Activated T-helper 1 cell treated with anti-CD3 and anti-CD28 coated beads, Interleukin-2, amount 50 U/mL, for 16 hours (primary cell): ENCODE measurements at places on chromosomes 5 and 9.

GRCh38 chr9:8958358-8958757 lies 1158.8 kb upstream of the DMAC1 start:
- no peak for DNase-seq

- no peak for DNase-seq
Observed at GRCh38 chr5:116320486-116320885, 235.7 kb downstream of the COMMD10 start.

DNA sequence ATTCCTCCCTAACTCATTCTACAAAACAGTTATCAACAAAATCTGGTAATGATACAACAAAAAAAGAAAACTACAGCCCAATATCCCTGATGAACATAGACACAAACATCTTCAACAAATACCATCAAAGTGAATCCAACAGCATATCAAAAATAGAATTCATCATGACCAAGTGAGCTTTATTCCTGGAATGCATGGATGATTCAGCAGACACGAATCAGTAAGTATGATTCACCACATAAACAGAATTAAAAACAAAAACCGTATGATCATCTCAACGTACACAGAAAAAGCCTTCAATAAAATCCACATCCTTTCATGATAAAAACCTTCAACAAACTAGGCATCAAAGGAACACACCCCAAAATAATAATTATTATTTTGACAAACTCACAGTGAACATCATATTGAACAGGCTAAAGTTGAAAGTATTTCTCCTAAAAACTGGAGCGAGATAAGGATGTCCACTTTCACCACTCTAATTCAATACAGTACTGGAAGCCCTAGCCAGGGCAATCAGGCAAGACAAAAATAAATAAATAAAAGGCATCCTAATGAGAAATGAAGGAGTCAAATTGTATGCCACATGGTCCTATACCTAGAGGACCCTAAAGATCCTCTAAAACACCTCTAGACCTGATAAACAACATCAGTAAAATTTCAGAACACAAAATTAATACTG lies 305.1 kb upstream of the RGMB start:
- no peak for DNase-seq

DNA sequence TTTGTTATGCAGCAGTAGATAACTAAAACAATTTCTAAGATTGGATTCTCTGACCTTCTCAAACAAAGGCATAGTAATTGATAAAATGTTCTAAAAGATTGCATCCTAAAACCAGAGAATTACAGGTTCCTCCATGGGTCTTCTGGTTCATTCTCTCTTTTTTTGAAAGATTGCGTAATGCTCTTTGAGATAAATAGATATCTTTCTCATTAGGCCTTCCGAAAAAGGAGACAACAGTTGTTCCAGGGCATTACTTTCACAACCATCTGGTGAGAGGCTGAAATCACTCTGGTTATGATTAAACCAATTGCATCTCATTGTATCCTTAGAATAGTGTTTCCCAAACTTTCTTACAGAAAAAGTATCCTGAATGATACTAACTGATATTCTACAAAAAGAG lies 174.7 kb upstream of the NREP start:
- no peak for DNase-seq

DNA sequence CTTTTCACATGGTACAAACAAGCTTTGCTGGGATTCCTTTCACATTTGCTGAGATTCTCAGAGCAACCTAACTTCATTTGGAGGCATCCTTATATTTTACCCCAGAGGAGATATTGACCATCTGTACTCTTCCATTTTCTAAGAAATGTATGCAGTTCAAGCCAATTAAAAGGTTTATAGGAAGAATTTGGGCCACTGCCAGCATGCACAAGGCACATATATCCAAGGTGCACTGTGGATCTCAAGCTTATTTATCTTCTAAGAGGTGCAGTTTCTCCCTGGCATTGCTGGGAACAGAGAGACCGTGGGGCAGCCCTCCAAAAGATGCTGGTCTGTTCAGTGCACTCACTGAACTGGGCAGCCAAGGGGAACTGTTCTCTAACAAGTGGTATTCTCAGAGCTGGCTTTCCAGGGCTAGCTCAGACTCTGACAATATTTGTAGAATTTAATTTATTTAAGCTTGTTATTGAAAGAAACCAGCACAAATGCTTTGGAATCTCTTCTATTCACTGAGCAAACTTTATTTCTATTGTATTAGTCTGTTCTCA lies 213.3 kb downstream of the TENT4A start:
- no peak for DNase-seq

DNA sequence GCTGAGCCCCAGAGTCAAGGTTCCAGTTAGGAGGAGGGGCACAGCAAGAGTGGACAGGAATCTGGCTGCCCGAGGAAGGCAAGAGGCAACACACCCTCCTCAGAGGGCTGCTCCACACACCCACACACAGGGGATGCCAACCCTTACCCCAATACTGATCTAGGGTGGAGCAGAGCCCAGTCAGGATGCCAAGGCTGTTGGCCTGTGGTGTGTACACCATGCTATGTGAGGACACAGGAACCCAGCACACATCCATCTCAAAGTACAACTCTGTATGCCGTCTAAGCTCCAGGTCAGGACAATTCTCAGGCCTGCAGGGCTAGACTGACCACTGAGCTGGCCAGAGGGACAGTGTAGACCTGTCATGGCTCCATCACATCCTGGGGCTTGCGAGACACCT lies 2.6 kb downstream of the SEPTIN8 start:
- DNase-seq: no peak

DNA sequence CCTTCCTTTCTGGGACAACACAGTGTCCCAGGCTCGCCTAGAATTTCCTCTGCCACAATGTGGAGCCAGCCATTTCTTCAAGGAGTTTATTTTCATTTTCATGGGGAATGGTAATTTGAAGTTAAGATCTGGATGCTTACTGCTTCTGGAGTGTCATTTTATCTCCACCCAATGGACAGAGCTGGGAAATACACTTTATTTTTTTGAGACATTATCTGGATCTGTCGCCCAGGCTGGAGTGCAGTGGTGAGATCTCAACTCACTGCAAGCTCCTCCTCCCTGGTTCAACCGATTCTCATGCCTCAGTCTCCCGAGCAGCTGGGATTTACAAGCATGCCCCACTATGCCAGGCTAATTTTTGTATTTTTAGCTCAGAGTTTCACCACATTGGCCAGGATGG lies 12.7 kb upstream of the THG1L start:
- DNase-seq: no peak

- no peak for DNase-seq
Observed at GRCh38 chr5:168853972-168854371, 274.8 kb upstream of the PANK3 start.

- DNase-seq: no peak
Observed at GRCh38 chr9:2026220-2026997, 11.3 kb downstream of the SMARCA2 start.

- DNase-seq: no peak
Observed at GRCh38 chr9:95738438-95738837, 137.1 kb upstream of the ERCC6L2 start.

GRCh38 chr9:1273859-1274258 lies 223.7 kb downstream of the DMRT2 start:
- DNase-seq: no peak

DNA sequence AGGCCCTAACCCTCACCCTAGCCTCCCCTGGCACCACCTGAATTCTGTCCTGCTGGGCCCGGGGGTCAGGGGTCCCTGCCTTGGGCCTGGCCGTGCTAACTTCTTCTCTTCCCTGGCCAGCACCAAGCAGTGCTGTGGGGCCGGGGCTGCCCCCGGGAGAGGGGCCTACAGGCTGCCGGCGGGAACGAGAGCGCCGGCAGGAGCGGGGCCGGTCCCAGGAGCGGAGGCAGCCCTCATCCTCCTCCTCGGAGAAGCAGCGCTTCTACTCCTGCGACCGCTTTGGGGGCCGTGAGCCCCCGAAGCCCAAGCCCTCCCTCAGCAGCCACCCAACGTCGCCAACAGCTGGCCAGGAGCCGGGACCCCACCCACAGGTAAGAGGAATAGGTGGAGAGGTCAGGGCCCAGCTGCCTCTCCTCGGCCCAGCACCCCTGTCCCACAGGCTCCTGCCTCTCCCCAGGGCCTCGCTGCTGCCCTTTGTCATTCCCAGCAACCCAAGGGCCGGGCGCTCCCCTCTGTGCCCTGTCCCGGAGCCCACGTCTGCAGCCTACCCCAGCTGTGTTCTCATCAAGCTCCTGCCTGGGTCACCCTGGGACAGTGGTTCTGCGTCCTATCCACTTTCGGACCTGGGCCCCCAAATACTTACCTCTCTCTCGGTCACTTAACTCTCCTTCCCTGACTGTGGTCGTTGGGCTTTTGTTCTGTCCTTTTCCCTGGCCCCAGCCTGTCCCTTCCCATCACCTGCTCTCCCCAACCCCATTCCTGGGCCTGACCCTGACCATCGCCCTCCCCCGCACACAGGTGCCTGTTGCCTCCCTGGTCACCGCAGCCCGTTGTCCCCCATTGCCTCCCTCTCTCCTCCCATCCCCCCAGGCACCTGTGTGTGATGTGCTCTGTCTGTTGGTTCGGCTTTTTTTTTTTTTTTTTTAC lies 243.2 kb downstream of the CACNA1B start:
- DNase-seq: no peak

DNA sequence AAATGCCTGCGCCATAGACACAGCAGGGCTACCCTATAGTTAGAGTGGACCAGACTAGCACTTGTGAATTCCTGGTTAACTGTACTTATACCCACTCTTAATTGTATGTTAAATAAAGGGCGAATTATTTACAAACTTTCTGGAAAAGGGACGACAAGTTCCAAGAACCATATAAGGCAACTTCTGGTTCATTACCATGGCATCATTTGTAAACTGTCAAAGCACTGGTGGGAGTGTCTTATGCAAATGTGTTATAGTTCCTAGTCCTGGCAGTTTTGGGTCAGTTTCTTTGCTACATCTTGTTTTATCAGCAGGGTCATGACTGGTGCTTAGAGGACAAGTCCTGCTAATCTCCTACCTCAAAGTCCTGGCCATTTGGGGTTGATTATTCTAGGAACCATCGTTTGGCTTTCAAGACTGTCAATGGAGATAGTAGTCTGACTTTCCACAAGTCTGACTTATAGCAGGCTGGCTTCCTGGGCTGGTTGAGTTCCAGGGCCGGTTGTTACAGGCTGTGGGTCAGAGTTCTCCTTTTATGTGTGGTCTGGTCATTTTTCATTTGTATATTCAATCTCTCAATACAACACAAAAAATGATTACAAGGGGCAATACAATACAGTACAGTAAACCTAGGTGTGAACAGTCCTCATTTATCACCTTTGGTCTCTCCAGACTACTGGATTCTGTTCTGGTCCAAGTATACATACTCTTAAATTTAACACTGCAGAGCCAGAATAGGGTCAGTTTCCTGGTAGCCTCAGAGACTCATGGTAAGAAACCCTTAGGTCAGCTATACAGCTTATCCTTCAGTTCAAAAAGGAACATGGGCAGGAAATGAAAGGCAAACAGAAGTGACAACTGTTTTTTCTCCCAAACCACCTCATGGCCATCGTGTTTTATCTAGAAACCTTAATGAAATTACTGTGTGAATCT lies 8.3 kb upstream of the CFAP95 start:
- DNase-seq: no peak

GRCh38 chr9:87853302-87853701 lies 29.4 kb upstream of the SPATA31E1 start:
- no peak for DNase-seq

GRCh38 chr5:112138526-112138925 lies 280.6 kb downstream of the EPB41L4A start:
- DNase-seq: no peak

DNA sequence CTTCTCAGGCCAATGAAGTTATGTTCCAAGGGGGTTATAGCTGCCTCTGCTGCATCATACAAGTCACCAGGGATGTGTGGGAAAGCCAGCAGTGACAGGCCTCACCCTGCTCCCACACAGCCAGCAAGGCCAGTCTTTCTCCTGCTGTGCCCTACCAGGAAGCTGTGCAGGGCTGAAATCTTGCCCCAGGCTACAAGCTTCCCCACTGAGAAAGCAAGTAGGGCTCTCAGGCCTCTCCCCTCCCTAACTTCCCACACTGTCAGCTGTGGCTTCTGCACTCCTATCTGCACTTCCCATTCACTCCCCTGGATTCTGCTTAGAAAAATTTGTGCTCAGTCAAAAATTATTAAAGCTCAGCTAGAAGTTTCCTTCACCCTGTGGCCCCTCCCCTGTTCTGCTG lies 611.2 kb upstream of the ZNF608 start:
- DNase-seq: no peak

GRCh38 chr9:90340421-90340820 lies 302.2 kb downstream of the DIRAS2 start:
- DNase-seq: no peak
